ENCODE measurements at places on chromosomes 13 and 19.

- DNase-seq = no peak
Observed at GRCh38 chr19:628168-628567, 5.2 kb downstream of the POLRMT start.

- no peak for DNase-seq
Observed at GRCh38 chr19:51710163-51710562, 13.6 kb downstream of the HAS1 start.

DNA sequence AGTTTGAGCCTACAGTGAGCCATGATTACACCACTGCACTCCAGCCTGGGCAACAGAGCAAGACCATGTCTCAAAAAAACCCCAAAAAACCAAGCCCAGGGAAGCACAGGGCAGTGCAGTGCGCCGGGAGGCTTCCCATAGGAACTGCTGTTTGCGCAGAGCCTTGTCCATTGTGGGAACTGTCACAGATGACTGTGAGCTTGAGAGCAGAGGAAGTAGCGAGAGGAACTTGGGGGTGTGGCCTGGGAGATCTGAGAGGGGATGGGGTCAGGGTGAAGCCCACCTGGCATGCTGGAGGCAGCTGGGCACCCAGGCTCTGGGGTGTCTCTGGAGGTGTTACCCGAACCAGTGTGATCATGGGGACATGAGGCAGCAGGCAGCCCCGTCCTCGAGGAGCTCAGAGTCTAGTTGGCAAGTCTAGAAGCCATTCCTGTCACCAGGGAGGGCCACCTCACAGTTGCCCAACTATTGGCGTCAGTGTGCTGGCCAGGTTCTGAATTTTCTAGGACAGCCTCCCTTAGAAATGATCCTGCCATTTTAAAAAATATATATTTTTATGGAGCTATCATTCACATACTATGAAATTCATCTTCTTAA is 10.4 kb downstream of the KDM4B start:
- DNase-seq = no peak

DNA sequence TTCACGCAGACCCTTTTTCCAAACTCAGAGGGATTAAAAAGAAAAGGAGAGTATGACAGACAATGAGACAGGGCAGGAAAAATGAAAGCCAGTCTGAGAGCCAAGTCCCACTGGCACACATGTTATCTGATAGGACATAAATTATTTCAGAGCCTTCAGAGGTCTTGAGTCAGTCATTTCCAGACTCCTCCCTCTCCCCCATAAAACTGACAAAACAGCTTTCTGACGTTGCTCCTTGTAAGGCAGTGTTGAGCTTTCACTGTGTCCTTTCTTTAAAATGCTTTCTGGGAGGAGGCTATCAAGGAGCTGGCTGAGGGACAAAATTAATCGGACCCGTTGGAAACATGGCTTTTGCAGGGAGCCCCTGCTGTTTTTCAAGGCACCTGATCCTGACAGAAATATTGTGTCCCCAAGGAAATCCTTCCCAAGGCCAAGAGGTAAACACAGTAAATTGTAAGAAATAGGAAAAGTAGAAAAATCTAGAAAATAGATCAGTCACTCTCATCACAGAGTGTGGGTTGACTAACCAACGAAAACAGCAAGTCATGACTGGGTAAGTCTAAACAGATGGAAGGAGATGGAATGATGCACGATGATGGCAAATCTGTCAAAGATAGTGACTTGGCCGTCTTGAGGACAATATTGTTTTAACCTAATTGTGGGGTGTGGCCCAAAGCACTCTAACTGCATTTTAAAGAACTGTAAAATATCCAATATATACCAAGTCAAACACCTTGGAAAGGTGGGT is 89.7 kb downstream of the DCT start:
- DNase-seq = no peak

DNA sequence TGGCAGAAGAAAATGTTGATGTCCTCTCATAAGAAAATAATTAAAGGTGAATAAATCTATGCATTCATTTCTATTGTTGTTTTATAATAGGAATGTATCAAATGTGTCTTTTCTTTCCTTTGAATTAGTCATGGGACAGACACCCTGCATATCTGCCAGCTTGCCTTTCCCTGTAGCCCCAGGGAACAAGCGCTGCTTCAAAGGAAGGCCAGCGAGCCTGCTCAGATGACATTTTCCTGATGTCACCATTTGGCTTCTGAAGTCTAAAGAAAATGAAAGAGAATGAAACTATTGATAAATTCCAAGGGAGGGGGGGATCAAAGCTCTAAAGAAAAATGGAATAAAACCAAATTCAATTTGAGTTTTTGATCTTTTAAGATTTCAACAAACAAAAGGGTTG is 574.8 kb downstream of the IRS2 start:
- no peak for DNase-seq

DNA sequence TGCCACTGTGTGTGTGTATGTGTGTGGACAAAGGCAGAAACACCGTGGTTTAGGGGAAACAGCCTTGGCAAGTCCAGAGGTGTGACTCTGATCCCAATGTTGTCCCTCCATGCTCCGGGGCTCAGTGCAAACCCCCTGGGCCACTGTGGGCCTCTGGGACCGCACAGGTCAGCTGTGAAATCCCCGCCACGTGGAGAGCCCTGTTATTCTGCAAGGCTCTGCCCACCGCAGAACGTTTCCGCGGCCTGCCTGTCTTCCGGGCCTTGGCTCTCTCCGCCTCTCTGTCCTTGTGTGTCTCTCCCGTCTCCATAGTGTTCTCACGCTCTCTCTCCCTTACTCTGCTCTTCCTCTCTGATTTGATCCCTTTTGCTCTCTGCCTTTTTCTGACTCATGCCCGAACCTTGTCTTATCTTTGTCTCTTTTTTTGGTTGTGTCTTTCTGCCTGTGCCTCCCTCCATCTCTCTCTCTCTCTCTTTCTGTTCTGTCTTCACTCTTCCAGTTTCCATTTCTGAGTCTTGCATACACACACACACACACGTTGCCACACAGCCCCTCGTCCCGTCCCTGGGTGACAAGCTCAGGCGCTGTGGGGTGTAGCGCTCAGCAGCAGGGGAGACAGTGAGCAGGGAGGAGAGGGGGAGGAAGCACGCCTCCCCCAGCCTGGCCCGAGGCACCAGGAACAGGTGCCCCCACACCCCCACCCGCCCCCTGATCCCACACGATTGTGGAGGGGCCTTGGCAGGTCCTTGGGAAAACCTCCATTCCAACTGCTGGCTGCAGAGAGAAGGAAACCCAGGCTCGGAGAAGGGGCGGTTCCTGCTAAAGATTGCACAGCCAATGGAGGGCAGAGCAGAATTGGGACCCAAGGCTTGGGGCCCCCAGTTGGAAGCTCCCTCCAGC is 3.0 kb downstream of the TTYH1 start:
- no peak for DNase-seq

- peak; percentile 88 for DNase-seq
Observed at GRCh38 chr13:112903606-112904195, 65.3 kb upstream of the MCF2L start.

DNA sequence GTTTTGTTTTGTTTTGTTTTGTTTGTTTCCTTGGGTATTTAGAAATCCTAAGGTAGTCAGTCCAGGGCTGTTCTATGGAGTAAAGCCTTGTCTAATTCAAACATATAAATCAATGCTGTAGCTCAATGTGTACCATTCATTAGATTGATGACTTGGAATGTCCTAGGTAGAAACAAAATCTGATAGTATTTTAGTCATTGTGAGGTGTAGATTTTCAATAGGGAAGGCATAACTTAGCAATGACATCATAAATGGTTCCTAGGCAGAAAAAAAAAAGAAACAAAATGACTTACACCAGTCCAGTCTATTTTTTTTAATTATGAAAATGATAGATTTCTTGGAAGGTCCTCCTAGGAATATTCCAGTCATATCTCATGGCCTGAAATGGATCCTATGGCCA is 189.9 kb downstream of the SPRY2 start:
- DNase-seq = no peak

DNA sequence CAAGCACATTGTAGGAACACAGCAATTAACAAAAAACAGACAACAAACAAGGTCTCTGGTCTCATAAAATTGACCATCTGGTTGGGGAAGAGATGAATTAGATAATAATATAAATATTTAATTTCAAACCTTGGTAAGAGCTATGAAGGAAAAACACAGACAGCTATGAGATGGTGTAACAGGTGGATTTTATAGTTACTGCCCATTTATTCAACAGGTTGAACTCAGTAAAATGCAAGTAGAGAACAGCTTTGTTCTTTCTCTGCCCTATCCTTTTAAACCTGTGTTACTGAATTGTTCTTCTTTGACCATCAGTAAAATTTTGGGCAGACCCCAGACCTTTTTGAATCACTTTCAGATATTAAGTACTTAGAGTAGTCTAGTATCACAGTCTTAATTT is 77.6 kb upstream of the FAM216B start:
- no peak for DNase-seq

DNA sequence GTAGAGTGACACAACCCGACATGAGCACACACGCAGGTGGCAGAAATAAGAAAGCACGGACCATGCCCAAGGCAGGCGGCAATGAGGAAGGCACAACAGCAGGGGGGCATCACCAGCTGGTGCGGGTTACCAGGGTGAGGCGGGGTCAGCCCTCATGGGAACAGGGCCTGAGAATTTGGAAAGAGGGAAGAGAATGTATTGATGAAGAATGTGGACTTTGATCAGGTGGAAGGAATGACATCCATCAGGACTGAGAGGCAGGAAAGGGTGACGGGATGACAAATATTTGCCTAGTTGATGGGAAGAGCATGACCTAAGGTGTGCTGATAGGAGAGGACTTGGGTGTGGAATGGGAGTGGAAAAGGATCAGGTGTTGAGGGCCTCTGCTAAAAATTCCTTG is 177.5 kb downstream of the ABCC4 start:
- no peak for DNase-seq

- DNase-seq = no peak
Observed at GRCh38 chr13:113929628-113930615, 44.0 kb downstream of the C13orf46 start.

- DNase-seq = no peak
Observed at GRCh38 chr13:113741191-113741668, 17.8 kb upstream of the TMEM255B start.

- no peak for DNase-seq
Observed at GRCh38 chr19:8069096-8069973, 16.8 kb downstream of the CCL25 start.

DNA sequence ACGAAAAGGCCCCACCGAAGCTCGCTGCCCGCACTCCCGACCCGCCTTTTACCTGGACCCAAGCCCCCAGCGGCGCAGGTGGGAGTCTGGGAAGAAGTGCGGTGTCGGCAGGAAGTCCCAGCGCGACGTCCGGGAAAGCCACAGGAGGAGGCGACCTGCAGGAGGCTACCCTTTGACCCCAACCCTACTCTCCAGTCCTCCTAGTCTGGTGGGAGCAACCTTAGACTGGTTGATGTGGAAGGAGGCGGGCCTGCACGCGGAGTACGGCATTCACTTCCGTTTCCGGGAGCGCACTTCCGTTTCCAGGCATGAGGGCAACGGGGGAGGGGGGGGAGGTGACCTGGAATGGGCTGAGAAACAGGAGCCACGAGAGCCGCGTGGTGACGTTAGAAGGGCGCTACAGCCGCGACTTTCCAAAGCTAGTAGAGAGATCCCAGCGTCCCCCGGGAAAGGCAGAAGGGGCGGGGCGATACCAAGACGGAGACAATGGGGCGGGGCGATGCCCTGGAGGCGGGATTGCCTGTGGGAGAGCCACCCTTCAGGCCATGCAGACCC is 28.5 kb downstream of the ZNF266 start:
- no peak for DNase-seq

- DNase-seq = no peak
Observed at GRCh38 chr19:45215391-45216191, 29.6 kb downstream of the EXOC3L2 start.

DNA sequence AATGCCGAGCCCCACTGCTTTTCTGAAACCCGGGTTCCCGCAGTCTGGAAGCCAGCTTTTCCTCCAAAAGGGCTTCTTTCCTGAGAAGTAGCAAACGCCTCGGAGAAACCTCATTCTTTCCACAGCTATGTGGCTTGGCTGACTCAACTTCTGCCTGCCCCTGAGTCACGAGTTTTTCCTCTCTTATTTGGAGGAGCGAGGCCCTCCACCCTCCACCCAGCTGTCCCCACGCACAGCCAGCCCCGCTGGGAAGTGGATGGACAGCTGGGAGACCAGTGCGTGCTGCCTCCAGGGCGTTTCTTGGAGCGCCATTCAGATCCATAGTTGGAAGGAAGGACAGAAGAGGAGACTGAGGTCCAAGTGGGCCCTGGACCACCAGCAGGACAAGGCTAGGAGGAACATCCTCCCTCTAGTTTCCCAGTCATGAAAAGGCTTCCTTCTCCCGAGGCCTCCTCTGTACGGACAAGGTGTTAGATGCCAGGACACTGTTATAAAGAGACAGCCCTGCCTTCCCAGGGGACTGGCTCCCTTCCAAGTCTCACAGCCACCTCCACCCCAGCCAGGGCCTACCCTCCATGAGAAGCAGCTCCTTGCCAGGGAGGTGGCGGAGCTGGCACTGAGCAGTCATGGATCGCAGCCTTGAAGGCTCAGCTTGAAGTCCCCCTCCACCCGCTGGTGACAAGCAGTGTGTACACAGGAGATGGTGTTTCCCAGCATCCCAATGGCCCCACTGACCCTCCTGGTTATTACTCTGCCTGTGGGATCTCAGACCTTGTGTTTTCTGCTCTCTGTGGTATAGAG is 2.5 kb upstream of the PLEKHF1 start:
- DNase-seq = no peak

- no peak for DNase-seq
Observed at GRCh38 chr19:21158523-21159135, 16.8 kb downstream of the ZNF431 start.

DNA sequence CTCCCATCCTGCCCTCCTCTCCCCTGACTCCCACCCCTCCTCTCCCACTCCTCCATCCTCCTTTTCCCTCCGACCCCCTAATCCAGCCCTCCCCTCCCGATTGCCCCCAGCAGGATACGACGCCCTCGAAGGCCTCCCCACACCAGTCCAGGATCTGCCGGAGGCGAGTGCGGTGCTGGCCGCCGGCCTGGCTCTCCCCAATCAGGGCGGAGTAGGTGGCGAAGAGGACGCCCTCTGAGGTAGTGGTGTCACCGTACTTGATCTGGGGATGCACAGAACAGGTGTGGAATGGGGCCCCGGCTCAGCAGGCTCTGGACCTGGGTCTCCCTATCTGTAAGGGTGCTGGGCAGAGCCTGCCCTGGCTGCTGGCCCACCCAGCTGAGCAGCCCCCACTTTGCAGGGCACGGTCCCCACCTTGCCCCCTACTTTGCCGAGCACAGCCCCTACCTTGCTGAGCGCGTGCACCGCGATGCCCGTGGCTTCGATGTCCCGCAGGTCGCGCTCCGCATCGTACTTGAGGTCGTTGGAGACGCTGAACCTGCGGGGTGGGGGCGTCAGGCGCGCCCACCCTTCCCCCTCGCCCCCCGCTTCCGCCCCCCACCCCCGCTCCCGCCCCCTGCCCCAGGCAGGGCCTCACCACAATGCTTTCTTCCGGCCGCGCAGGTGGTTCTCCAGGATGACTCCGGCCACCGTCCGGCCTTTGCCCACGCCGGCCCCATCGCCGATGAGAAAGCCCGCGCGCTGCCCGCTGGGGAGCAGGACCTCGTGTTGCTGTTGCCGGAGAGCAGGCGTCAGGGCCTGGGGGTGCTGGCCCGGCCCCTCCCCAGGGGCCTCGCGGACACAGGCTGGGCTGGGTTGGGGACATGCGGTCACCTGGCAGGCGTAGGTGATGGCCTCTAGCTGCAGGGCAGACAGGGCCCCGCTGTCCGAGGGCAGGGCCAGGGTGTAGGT is 18.5 kb downstream of the GPX4 start:
- DNase-seq = no peak
